Spinal cord (tissue), 10 donors: ENCODE measurements at places on chromosomes 3 and 15. TPM values are rescaled to one million over a fixed set of nuclear protein-coding genes. Genes with fewer than 3 reads are reported as not detected.

DNA sequence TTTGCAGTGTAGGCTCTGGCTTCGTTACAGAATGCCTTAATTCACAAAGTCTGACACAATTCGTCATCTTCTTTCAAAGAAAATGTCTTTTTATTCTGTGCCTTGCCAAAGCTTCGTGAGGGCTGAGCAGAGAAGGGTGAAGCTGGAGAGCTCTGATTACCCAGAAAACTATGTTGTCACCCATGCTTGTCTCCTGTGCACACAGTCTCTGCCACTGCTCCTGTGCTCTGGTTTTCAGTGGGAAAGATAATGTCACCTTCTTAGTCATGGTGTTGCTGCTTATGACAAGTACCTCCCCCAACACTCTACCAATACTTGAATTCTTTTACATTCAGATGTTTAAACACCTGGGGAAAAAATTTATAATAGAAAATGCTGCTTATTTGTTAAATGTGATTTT is 509.2 kb upstream of the GRM7 start:
- peak; percentile 20 for DNase-seq

- no peak for DNase-seq
These were observed 960.2 kb downstream of the SQOR start for GRCh38 chr15:46595016-46595415.

DNA sequence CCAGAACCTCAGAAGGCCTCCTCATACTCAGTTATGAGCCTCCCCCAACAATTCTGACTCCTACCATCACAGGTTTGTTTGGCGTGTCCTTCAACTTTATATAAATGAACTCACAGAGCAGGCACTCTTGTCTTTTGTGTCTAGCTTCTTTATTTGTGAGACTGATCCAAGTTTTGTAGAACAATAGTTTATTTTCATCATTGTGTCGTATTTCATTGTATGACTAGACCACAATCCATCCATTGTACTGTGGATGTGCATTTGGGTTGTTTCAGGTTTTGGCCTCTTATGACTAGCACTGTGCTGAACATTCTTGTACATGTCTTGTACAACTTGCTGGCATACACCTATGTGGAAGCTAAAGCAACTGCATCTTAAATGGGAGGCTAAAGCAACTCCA is 292.8 kb upstream of the LYSMD4 start:
- DNase-seq = no peak

DNA sequence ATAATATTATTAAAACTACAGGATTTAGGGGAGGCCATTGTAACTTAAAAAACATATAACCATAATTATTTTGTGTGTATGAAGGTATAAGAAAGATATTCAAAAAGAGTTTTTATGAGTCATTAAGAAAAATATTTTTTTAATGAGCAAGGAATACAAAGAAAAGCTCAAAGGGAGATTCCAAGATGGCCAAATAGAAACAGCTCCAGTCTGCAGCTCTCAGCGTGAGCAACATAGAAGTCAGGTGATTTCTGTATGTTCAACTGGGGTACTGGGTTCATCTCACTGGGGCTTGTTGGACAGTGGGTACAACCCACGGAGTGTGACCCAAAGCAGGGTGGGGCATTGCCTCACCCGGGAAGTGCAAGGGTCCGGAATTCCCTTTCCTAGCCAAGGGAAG is 336.1 kb downstream of the TBL1XR1 start:
- DNase-seq = no peak

TEX9 gene
- total RNA-seq = 22.4 TPM
